ENCODE measurements at places on chromosomes 13 and 19.
A peak's percentile ranks its signal among the peaks of the same experiment; 100 is the strongest.

- DNase-seq: no peak
Observed at GRCh38 chr19:4519172-4519496, 848 bp upstream of the PLIN4 start.

- no peak for DNase-seq
Observed at GRCh38 chr13:40228496-40228895, 437.9 kb downstream of the FOXO1 start.

GRCh38 chr13:73230716-73231115 lies 171.9 kb downstream of the KLF5 start:
- no peak for DNase-seq

- no peak for DNase-seq
Observed at GRCh38 chr13:37288057-37288720, 182.7 kb upstream of the CSNK1A1L start.

DNA sequence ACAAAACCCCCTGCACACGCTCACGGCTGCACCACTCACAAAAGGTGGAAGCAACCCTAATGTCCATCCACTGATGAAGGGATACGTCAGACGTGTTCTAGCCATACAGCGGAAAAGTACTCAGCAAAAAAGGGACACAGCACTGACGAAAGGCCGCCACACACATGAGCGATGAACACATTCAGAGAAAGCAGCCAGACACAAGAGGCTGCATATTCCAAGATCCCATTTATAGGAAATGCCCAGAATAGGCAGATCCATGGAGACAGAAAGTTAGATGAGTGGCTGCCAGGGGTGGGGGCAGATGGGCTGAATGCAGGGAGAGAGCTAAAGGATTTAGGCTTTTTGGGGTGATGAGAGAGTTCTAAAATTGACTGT lies 3.7 kb downstream of the POLD1 start:
- DNase-seq: no peak

DNA sequence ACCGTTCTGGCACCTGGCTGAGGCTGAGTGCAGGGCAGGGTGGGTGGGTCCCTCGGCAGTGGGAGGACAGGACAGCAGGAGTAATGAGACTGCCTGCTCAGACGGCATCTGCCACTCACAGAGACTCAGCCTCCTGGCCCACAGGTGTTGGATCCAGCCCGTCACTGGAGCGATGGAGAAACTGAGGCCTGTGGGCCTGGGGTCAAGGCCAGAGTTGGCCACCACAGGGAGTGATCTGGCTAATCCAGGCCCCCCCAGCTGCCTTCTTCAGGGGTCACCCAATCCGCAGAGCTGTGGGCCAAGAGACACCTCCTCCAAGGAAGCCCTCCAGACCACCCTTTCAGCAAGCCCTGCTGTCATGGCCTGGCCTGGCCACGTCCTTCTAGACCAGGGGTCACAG lies 103.7 kb upstream of the VSTM2B start:
- DNase-seq: no peak

DNA sequence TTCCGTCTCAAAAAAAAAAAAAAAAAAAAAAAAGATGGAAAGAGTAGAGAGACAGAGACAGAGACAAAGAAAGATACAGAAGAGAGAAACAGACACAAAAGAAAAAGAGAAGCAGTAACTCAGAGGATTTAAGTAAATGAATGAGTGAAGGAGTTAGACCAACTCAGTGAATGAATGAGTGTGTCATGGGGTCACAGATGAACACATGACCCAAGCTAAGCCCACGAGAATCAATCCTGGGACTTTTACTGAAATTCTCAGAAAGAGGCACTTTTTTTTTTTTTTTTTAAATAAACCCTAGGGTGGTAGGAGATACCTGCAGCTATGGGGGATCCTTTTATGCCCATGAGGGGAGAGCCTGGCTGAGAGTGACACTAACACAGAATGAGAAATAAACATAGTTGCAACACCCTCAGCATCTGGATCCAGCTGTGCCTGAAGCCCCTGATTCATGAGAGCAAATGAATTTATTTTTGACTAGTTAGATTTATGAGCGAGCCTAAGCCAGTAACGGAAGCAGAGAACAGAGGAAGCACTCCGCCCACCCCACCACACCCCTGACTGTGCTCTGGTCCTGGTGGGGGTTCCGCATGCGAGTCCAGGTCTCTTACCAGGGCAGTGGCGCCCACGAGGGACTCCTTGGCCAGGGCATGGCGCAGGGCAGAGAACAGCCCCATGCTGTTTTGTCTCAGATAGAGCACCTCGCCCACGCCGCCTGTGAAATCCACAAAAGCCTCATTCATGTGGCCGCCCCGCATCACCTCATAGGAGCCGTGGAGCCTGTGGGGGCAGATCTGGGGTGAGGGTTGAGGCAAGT lies 4.6 kb downstream of the CAPN12 start:
- DNase-seq: no peak

DNA sequence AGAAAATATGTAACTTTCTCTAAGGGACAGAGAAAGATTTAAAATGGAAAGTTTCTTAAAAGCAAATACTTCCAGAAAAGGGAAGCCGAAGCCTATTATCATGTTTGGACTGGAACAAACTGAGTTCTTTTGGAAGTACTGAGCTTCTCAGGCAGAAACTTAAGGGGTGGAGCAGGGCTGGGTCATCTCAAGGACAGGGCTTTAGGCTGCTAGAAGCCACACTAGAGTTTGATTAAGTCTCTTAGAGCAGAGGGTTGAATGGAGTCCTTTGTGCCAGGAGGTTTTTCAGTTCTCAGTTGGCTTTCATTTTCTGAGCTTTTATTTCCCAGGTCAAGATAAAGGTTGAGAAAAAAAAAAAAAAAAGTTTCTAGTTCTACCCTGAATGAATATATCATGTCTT lies 432.7 kb downstream of the SLITRK5 start:
- DNase-seq: no peak

GRCh38 chr19:50801107-50801506 lies 10.9 kb downstream of the ACP4 start:
- DNase-seq: no peak

GRCh38 chr13:30824651-30825050 lies 81.4 kb upstream of the MEDAG start:
- DNase-seq: no peak

DNA sequence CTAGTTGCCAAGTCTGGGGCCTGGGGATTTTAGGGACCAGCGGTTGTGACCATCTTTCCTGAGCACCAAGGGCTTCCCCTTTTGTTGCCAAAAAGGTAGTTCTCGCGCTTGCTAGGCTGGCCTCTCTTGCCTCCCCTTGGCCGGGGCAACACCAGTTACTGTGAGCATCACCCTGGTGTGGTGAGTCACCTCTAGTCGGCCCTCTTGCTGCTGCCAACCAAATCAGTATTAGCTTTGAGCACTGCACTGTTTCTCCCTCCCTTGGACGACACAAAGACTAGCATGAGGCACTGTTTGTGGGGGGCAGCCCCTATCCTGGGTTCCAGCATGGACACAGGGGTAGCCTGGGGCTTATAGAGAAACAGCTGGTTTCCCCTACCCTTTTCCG lies 6.9 kb downstream of the SYDE1 start:
- DNase-seq: no peak

DNA sequence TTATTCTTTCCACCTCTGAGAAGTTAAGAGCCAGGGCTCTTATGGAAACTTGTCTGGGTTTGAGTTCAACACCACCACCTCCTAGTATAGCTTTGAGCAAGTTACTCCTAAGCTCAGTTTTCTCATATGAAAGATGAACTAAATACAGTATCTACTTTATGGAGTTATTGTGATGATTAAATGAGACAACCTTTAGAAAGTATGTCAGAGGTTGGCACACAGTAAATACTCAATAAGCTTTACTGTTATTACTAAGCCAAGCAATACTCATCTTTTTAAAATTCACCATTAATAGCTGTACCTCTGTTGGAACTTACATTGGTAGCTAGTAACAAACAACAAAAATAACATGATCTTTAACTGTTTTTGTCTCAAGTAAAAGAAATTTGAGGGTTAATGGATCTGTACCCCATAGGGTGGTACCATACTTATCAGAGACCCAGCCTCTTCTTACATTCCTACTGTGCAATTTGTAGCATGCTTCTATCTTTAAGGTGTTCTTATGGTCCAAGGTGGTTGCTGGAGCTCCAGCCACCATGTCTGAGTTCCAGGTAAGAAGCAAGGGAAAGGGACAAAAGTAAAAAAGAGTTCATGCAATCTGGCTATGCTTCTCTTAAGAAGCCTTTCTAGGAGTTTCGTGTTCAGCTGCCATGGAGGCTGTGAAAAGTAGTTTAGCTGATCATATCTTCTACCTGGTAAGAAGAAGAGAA lies 24.1 kb upstream of the NDFIP2 start:
- DNase-seq: no peak

DNA sequence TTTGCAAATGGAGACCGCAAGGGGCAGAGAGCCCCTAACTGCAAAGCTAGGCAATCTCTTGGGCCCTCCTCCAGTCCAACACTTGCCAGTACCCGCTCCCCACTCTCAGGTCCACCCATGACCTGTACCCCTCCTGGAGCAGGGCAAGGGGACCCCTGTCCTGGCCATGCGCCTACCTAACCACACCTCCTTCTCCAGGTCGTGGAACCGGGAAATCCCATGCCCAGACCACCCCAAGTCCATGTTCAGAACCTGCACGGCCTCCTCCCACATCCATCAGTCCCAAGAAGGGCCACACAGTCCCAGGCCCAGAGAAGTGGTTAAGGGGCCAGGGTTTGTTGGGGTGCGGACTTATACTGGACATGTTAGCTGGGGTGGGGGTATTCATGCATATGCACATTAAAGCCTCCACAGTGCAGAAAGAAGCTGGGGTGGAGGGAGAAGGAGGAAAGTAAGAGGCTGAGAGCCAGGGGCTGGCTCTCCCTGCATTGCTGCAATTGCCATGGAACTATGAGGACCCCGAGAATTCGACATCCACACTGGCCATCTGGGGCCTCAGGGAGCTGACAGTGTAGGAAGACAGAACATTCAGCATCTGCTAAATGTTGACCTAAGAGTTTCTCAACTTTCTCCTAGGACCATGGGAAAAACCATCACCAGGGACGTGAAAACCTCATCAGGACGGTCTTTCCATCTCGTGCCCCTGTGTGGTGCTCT lies 39.0 kb downstream of the HSPH1 start:
- no peak for DNase-seq

- DNase-seq: no peak
Observed at GRCh38 chr19:33394006-33394722, 20.7 kb downstream of the CEBPG start.

DNA sequence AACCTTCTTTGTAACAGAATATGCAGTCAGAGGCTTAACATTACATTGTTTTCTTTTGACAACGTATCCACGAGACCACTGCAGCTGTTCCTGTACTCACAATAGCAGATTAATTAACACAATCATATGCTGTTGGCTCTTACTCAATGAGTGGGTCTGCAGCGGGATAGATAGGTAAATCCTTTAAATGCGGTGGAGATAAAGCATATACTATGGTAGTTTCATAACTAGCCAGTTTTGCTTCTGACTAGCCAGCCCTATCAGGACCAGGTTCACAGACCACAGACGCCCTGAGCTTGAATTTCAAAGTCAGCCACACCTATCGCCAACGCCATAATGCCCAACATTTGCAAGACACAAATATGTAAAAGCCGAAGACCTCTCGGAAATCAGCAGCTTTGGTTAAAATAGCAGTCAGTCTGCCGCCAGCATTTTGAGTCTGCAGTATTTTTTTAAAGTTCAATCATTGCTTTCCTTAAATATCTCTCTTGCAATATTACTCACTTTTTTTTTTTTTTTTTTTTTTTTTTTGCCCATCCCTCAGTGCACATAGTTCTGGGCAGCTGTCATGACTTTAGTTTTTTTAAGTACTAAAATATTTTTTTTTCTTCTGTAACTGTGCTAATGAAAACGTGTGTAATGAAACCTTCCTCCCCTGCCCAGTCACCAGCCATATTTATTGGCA lies 120.5 kb downstream of the ZNF536 start:
- no peak for DNase-seq

DNA sequence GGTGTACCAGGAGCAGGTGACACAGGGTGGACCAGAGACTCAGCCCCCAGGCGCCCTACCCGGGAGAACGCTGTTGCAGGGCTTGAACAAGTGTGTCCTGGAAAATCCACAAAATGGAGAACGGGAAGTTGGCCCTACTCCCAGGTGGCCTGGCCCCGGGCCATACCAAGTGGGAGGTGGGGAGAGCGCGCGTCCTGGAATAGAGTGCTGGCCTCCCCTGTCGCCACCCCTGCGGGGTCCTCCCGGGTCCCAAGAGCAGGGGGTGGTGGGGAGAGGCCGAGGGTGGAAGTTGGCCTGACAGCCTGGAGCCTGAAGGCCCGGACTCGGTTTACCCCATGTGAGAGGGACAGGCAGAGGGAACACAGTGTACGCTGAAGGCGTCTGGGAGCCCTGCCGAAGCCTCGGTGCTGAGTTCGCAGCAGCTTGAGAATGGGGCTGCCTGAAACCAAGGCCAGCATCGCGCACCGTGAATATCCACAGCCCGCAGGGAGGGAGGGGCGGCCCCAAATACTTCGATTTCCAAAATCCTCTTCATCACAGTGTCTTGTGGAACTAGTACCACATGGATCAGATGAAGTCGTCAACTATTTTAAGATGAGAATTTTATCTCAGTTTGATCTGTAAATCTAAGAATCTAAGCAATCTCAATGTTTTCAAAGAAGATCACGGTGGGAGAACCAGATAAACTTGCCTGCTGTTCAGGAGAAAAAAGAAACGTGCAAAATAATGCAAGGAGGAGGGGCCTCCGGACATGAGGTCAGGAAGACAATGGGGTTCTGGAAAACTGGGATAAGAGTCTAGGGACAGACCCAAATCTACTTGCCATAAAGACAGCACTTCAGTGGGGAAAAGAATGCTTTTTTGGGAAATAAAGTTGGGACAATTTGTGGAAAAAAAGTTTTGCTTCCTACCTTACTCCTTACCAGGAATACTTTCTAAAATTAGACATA lies 10.4 kb upstream of the KLF16 start:
- no peak for DNase-seq

DNA sequence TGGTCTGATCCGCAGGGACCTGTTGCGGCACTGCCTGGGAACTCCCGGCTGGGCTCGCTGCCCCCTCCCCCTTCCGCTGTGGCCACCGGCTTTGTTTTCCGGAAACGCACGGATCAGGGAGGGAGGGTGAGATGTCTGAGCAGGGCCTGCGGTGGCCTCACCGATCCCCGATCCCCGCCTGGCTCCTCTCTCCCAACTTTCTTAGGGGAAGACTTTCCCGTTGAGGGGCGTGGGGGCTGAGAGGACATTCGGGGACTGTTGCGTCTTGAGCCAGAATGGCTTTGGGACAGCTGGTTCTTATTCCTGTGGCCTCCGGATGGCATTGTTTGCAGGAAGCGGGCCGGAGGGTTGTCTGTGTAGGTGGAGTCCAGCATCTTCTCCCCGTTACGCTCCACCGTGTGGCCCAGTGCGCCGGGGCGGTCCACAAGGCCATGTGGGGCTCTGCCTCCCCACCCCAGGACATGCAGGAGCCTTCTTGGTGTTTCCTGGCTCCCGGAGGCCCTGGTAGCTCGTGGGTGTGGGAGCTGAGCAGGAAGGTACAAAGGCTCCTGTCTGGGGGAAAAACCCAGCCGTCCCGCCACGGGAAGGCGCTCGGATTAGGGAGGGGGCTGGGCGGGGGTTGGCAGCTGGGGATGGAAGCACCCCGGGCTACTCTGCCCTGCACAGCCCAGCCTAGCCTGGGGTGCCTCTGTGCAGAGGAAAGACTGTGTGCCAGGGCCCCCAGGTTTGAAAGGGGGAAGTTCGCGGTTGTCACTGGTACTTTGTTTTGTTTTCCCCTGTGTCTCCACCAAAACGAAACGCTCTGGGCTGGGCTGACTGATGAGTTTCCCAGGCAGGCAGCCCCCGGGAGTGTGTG lies 1.3 kb downstream of the CSNK1G2 start:
- DNase-seq: peak; percentile 63

GRCh38 chr19:35529241-35530218 lies 1.4 kb upstream of the SBSN start:
- DNase-seq: no peak

Data from head of caudate nucleus (tissue), 42 donors.